Pancreas (tissue), 10 donors: ENCODE measurements at places on chromosomes 6 and 20. TPM values are rescaled to one million over a fixed set of nuclear protein-coding genes. Genes with fewer than 3 reads are reported as not detected.
A peak's percentile ranks its signal among the peaks of the same experiment; 100 is the strongest.

DNA sequence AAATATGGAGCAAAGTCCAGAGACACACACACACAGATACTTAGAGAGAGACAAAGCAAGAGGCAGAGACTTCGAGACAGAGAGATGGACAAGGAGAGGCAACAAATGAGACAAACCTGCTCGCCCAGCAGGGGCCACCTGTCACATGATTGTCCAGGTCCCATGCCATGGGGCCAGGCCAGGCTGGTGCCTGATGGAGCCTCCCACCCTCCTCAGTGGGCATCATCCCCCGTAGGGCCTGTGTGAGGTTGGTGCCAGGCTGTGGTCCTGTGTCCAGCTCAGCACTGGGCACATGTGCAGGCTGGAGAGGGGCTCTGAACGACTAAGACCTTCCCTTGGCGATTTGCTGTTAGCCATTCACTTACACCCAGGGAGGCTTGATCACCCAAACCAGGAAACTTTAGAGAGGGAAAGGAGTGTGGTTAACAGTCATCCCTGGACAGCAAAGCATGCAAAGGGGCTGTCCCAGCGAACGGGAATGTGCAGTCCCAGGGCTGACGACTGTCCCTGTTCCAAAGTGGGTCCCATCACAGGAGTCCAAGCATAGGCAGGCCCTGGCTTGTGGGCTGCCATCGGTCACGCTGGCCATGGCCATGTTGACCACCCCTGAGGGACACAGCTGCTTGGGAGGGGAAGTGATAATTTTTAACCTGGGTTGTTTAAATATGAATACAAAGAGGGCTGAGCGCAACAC, 38.4 kb upstream of the PHACTR3 start:
- H3K27me3 ChIP-seq, result peaks cover 5% of the 10 kb centered on the region
- H3K27ac ChIP-seq, result no peak overlapping the region
- no peaks in the 10 kb centered on the region for H3K36me3 ChIP-seq
- no peak overlapping the region for H3K4me3 ChIP-seq
- no peak for DNase-seq
- no peaks in the 10 kb centered on the region for H3K4me1 ChIP-seq

- H3K27me3 ChIP-seq, result no peaks in the 10 kb centered on the region
- H3K36me3 ChIP-seq, result no peaks in the 10 kb centered on the region
- DNase-seq, result no peak
- H3K4me1 ChIP-seq, result no peaks in the 10 kb centered on the region
These were observed 76.8 kb upstream of the PIM1 start for GRCh38 chr6:37092923-37093727.

- H3K4me3 ChIP-seq, result no peak overlapping the region
- no peaks in the 10 kb centered on the region for H3K36me3 ChIP-seq
- H3K27ac ChIP-seq, result no peak overlapping the region
- H3K27me3 ChIP-seq, result peaks cover 4% of the 10 kb centered on the region
- no peak for DNase-seq
These were observed 385.5 kb downstream of the TENT5A start for GRCh38 chr6:81366972-81367371.

- DNase-seq, result no peak
- no peak overlapping the region for H3K4me3 ChIP-seq
- H3K36me3 ChIP-seq, result no peaks in the 10 kb centered on the region
These were observed 34.9 kb upstream of the HEY2 start for GRCh38 chr6:125714441-125715090.

GRCh38 chr6:21885111-21885510, 291.6 kb downstream of the SOX4 start:
- no peak for DNase-seq
- H3K4me1 ChIP-seq, result peaks cover 12% of the 10 kb centered on the region
- no peaks in the 10 kb centered on the region for H3K36me3 ChIP-seq

TCF21 gene
- 0.77 TPM for polyA plus RNA-seq

PSMB8 gene
- 35.2 TPM for polyA plus RNA-seq

PCED1A gene
- 104 TPM for polyA plus RNA-seq

DNA sequence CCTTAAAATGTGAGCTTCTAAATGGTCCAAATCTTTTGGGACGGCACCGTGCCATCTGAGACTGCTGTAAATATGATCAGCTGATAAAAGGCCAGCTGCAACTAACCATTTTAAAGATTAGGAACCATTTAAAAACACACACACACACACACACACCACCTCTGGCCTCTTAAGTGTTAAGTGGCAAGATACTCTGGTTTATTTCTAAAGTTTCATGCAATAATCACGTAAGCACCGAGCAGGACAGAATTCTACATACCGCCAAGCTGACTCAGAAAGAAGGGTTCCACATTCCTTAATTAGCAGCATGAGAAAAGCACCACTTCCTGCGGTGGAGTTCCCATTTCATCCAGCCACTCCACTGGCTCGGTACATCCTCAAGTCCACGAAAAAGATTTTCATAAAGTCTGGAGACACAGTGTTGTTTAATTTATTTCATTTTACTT, 17.8 kb upstream of the ZNF217 start:
- no peaks in the 10 kb centered on the region for H3K36me3 ChIP-seq
- H3K27ac ChIP-seq, result no peak overlapping the region
- H3K27me3 ChIP-seq, result no peaks in the 10 kb centered on the region
- no peaks in the 10 kb centered on the region for H3K4me1 ChIP-seq
- DNase-seq, result peak; percentile 14
- no peak overlapping the region for H3K4me3 ChIP-seq

- DNase-seq, result no peak
- no peaks in the 10 kb centered on the region for H3K27me3 ChIP-seq
- H3K36me3 ChIP-seq, result no peaks in the 10 kb centered on the region
- no peak overlapping the region for H3K4me3 ChIP-seq
These were observed 124.1 kb upstream of the RIN2 start for GRCh38 chr20:19633985-19634384.

- no peaks in the 10 kb centered on the region for H3K27me3 ChIP-seq
- no peak for DNase-seq
- H3K4me1 ChIP-seq, result no peaks in the 10 kb centered on the region
These were observed 15.6 kb upstream of the MRGBP start for GRCh38 chr20:62780696-62781095.

- DNase-seq, result no peak
- H3K27ac ChIP-seq, result no peak overlapping the region
- no peak overlapping the region for H3K4me3 ChIP-seq
- no peaks in the 10 kb centered on the region for H3K36me3 ChIP-seq
- no peaks in the 10 kb centered on the region for H3K27me3 ChIP-seq
- no peaks in the 10 kb centered on the region for H3K4me1 ChIP-seq
These were observed 94.3 kb downstream of the CDC5L start for GRCh38 chr6:44481760-44482159.

DNA sequence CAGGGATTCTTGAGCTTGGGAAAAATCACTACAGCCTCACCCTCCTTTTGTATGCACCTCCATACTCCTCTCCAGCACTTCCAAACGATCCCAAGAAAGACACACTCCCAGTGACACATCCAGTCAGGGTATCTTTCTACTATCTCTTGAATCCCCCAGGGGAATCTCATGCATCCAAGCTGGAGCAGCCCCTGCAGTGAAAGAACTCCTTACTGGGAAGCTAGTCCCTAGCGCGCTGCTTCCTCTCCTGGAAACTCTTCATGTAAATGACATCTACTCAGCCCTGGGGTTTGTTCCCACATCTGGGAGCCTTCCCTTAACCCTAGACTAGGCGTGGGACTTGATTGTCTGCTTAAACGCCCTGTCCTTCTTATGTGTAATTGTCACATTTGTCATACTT, 329.1 kb upstream of the QKI start:
- H3K4me3 ChIP-seq, result no peak overlapping the region
- H3K27ac ChIP-seq, result no peak overlapping the region
- no peaks in the 10 kb centered on the region for H3K27me3 ChIP-seq

- H3K27ac ChIP-seq, result no peak overlapping the region
- H3K36me3 ChIP-seq, result no peaks in the 10 kb centered on the region
- no peaks in the 10 kb centered on the region for H3K27me3 ChIP-seq
These were observed 173.1 kb downstream of the ZMYND8 start for GRCh38 chr20:47183367-47183766.

PHF1 gene
- polyA plus RNA-seq, result 192 TPM

TP53TG5 gene
- polyA plus RNA-seq, result not detected

PXT1 gene
- polyA plus RNA-seq, result not detected

FAM83C gene
- not detected for polyA plus RNA-seq

DNA sequence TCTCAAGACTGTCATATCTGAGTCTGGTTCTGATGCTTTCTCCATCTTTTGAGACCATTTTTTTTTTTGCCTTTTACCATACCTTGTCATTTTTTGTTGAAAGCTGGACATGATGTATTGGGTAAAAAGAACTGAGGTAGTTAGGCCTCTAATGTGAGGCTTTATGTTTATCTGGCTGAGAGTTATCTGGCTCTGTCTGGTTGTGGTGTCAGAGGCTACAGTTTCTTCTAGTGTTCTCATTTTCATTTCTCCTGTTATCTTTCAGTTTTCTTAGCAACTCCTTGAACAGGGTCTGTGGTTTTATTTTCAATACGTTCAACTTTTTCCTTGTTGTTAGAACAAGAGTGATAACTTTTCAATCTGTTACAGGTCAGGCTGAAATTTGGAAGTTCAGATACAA, 49.2 kb upstream of the ATXN1 start:
- no peak overlapping the region for H3K27ac ChIP-seq
- H3K36me3 ChIP-seq, result no peaks in the 10 kb centered on the region
- H3K4me1 ChIP-seq, result no peaks in the 10 kb centered on the region
- H3K4me3 ChIP-seq, result no peak overlapping the region
- no peaks in the 10 kb centered on the region for H3K27me3 ChIP-seq

DNA sequence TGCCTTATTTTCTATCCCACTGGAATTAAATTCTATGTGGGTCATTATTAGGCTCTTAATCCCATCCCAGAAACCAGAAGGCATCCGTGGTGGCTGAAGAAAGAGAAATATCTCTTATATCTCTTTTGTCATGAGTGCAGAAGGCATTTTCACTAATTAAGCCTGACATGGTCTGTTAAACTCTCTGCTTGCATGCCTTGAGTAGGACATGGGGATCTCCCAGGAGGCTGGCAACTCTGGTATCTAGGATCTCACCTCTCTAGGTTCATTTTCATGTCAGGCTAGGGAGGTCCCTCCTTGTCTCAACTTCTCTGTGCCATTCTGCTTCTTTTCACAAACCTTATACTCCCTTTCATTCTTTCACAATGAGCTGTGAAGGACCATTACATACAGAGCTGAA, 25.3 kb upstream of the GPR63 start:
- no peak for DNase-seq
- no peak overlapping the region for H3K4me3 ChIP-seq
- H3K27me3 ChIP-seq, result no peaks in the 10 kb centered on the region
- no peaks in the 10 kb centered on the region for H3K4me1 ChIP-seq

DNA sequence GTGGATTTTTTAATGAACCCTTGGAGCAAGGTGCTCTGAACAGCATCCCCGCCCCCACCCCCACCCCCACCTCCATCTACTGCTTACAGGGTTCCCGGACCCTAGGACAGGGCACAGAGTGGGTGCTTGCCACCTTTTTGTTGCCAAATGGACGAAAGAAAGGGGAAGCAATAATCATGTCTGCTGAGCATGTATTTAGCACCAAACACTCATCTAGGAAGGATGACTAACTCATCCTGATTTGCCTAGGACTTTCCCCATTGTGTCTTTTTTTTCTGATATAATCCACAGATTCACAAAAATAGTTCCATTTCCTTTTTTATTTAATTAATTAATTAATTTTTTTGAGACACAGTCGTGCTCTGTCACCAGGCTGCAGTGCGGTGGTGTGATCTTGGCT, 1.2 kb upstream of the PLTP start:
- H3K36me3 ChIP-seq, result no peaks in the 10 kb centered on the region
- no peak overlapping the region for H3K27ac ChIP-seq
- H3K4me3 ChIP-seq, result no peak overlapping the region

GPLD1 gene
- polyA plus RNA-seq, result 0.73 TPM

SEMG1 gene
- not detected for polyA plus RNA-seq

DNA sequence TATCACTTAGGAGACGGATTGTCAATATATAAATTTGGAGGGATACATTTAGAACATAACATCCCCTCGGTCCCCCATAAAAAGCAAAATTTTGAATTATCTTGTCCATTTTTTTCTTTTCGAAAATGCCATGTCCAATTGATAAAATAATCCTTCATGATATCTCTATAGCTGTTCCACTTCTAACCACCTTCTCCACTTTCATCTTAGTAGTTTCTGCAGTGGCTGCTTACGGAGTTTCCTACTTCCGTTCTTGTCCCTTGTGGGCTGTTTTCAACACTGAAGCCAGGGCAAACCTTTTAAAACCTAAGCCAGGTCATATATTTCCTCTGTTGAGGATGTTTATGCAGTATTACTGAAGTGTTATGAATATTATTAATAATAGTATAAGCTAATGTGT, 37.9 kb downstream of the KCNQ5 start:
- no peak overlapping the region for H3K27ac ChIP-seq
- no peak for DNase-seq
- no peaks in the 10 kb centered on the region for H3K27me3 ChIP-seq
- no peak overlapping the region for H3K4me3 ChIP-seq
- H3K4me1 ChIP-seq, result no peaks in the 10 kb centered on the region
- no peaks in the 10 kb centered on the region for H3K36me3 ChIP-seq

DNA sequence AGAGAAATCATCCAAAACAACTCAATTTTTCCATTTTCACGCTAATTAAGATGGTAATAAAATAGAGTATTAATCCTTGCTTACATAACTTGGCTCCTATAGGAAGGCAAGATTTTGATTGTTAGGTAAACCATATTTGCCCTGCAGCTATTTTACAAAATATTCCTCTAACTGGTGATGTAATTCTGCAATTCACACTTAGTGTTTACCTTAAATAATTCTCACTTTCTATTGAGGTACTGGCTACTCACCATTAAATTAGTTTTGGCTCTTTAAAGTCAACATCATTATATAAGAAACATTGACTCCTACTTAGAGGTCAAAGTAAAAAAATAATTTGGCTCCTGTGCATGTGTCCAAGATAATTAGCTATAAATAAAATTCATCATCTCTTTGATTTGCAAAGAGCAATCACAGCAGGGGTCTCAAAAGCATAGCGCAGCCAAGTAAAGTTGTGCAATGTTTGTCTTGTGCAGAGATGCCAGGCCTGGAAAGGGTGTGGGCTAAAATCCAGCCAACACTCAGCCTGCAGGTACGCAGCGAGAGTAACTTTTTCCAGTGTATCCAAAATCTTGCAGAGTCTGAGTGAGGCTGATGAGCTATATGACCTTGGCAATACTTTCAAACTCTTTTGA, 501.2 kb downstream of the MMUT start:
- H3K27me3 ChIP-seq, result no peaks in the 10 kb centered on the region
- no peaks in the 10 kb centered on the region for H3K36me3 ChIP-seq
- H3K27ac ChIP-seq, result no peak overlapping the region
- no peak for DNase-seq
- no peak overlapping the region for H3K4me3 ChIP-seq
- H3K4me1 ChIP-seq, result no peaks in the 10 kb centered on the region

PLN gene
- 2.8 TPM for polyA plus RNA-seq

DNA sequence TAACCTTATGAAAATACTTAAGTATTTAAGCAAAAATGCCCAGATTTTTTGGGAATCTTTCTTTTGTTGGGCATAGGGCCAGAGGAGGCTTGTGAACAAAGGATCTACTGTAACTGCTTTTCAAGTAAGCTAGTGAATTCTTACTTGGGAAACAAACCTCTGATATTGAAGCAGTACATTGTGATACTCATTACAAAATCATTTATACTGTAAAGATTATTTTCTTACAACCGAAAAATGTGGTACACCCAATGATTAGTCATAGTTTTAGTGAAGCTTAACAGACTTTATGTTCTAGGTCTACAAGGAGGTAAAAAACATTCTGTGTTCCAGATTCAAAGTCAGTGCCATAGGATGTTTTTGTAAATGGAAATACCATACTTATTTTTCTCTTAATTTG, 272.9 kb upstream of the KCNQ5 start:
- no peaks in the 10 kb centered on the region for H3K4me1 ChIP-seq
- H3K27me3 ChIP-seq, result no peaks in the 10 kb centered on the region

CENPW gene
- polyA plus RNA-seq, result 2.5 TPM

GRCh38 chr6:166561771-166562359, 24.6 kb downstream of the RAMACL start:
- peaks cover 5% of the 10 kb centered on the region for H3K4me1 ChIP-seq
- no peak overlapping the region for H3K27ac ChIP-seq
- no peaks in the 10 kb centered on the region for H3K36me3 ChIP-seq
- H3K4me3 ChIP-seq, result no peak overlapping the region
